ENCODE measurements at places on chromosomes 2 and 18. TPM values are rescaled to one million over a fixed set of nuclear protein-coding genes. Genes with fewer than 3 reads are reported as not detected.

NDUFB3 gene
- total RNA-seq, result 134 TPM

MSTN gene
- not detected for total RNA-seq

LIMS4 gene
- total RNA-seq, result 0.88 TPM

TMEM169 gene
- 0.37 TPM for total RNA-seq

RTP5 gene
- not detected for total RNA-seq

SETBP1 gene
- 0.58 TPM for total RNA-seq

ABCB11 gene
- not detected for total RNA-seq

ZNF892 gene
- not detected for total RNA-seq

HDHD2 gene
- total RNA-seq, result 8.7 TPM

CTDSP1 gene
- total RNA-seq, result 77.3 TPM

C2orf81 gene
- total RNA-seq, result 2.8 TPM

CNDP1 gene
- not detected for total RNA-seq

KLHL29 gene
- total RNA-seq, result 5.1 TPM

CRYGD gene
- total RNA-seq, result not detected

CCL20 gene
- total RNA-seq, result 4.4 TPM

MPPE1 gene
- 15.9 TPM for total RNA-seq

SLC5A7 gene
- total RNA-seq, result not detected

Data from A549 treated with CpdA at 1 μM for 4 hours (cell line).